Muscle of leg (tissue), 16 donors: ENCODE measurements at places on chromosomes 13 and 19.

GRCh38 chr13:111437856-111438547 is 117.6 kb downstream of the TEX29 start:
- DNase-seq = no peak

GRCh38 chr19:33211794-33212435 is 13.7 kb downstream of the SLC7A10 start:
- peak; percentile 98 for DNase-seq

DNA sequence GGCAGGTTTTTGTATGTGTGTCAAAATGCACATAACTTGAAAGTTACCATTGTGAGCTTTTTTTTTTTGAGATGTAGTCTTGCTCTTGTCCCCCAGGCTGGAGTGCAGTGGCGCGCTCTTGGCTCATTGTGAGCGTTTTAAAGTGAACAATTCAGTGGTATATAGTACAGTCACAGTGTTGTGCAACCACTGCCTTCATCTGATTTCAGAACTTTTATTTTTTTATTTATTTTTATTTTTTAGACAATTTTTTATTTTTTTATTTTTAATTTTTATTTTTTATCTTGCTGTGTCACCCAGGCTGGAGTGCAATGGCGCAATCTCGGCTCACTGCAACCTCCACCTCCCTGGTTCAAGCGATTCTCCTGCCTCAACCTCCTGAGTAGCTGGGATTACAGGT is 15.0 kb downstream of the SLC25A42 start:
- DNase-seq = no peak

GRCh38 chr13:44298314-44298713 is 75.3 kb upstream of the SERP2 start:
- DNase-seq = no peak

- no peak for DNase-seq
Measured at GRCh38 chr19:56597696-56598095, 2.6 kb downstream of the ZNF71 start.

GRCh38 chr13:100658363-100658762 is 16.2 kb downstream of the TMTC4 start:
- DNase-seq = no peak

- peak; percentile 81 for DNase-seq
Measured at GRCh38 chr19:29421196-29421545, 104.6 kb upstream of the VSTM2B start.

GRCh38 chr13:50910485-50910805 is 854 bp downstream of the RNASEH2B start:
- DNase-seq = peak; percentile 72

GRCh38 chr13:39527961-39528660 is 74.9 kb downstream of the LHFPL6 start:
- peak; percentile 49 for DNase-seq

DNA sequence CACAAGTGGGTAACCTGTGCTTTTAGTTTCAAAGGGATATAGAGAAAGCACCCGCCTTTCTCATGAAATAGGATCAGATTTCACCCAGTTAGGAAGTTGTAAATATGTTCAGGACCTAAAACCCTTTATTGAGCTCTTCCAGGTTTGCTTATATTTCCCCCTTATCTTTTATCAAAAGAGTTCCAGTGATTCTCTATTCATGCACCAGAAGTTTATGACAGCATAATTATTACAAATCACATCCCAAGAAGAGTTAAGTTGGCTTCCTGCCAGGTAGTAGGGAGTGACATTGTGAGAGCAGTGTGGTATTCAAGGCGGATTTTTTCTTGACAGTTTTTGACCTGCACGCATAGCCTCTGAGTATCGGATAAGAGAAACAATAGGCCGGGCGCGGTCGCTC is 190.3 kb downstream of the STK24 start:
- DNase-seq = no peak

DNA sequence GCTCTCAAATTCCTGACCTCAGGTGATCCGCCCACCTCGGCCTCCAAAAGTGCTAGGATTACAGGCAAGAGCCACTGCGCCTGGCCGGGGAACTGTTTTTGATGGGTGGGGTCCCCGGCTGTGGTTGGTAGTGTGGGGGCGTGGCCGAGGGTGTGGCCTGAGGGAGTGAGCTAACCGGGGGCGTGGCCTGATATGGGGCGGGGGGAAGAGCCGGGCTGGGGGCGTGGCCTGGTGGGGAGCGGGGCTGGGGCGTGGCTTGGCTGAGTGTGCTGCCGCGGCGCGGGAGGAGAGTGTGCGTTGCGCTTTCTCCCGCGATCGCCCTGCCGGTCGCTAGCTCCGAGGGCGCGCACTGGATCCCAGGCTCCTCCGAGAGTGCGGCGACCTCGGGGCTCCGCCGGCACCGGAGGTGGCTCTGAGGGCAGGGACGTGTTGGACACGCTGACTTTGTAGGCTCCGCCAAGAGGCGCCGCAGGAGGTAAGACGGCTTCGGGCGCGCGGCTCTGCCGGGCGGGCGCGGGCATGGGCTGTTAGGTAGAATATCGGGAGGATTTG is at the start of gene SPATA13:
Gene SPATA13 (plus strand): TSS at position 263 of the 552 bp plus-strand sequence. CDS start 62,210 bp downstream, outside the sequence.
- peak; percentile 83 for DNase-seq

- no peak for DNase-seq
Measured at GRCh38 chr19:55457683-55458457, 3.6 kb downstream of the ISOC2 start.

DNA sequence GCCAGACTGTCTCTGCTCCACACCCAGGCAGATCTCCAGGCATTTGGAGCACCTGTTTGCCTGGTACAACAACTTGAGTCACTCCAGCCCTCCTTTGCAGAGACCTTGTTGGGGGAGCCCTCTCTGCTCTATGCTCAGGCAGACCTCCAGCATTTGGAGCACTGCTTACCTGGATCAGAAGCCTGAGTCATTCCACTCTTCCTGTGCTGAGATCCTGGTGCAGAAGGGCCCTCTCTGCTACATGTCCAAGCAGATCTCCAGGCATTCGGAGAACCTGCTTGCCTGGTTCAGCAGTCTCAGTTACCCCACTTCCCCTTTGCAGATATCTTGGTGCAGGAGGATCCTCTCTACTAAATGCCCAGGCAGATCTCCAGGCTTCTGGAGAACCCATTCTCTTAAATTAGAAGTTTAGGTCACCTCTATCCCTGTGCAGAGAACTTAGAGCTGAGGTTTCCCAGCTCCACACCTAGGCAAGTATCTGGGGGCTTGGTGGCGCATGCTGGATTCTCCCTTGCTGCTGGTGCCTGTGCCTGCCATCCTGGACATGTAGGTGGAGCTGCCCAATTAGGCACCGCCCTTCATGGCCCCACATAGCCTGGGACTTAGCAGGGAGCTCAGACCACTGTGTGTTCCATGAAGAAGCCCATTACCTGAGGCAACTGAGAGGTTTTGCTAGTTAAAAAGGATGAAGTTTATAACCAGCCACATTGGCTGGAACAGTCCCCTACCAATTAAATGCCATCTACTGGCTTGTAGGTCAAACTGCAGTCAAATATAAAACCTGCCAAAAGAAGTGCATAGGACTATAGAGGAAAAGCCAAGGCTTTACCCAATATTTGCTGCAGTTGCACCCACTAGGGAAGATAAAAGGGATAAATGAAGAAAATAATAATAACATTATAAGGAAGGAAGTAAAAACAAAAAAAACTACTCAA is 97.6 kb upstream of the SLITRK6 start:
- no peak for DNase-seq

- DNase-seq = no peak
Measured at GRCh38 chr19:30428844-30429243, 56.7 kb downstream of the ZNF536 start.

DNA sequence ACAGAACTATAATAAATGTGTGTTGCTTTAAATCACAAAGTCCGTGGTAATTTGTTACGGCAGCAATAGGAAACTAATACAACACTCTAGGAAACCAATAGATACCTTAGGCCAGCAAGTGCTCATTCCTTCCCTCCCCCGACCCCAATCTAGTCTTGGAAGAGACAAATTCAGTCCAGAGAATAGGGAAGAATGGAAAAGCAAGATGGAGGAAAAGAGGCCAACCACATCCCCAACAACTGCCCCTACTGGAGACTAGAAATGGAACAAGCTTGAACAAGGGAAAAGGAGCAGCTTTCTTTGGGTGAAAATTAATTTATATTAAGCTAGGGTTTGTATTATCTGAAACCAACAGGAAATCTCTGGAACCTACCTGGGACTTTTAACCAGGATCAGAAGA is 54.4 kb downstream of the DIAPH3 start:
- DNase-seq = no peak
